Smooth muscle cell of bladder (primary cell): ENCODE measurements at places on chromosomes 4 and X. TPM values are rescaled to one million over a fixed set of nuclear protein-coding genes. Genes with fewer than 3 reads are reported as not detected.

The NEXMIF gene
- total RNA-seq, result under 0.01 and 0.09 TPM in 2 replicates

The GPRASP1 gene
- 4.0 and 8.9 TPM in 2 replicates for total RNA-seq

The SPARCL1 gene
- total RNA-seq, result under 0.01 and 0.18 TPM in 2 replicates

The SLC4A4 gene
- total RNA-seq, result 9.2 and 25.9 TPM in 2 replicates

The ARHGEF9 gene
- total RNA-seq, result 10.4 and 12.5 TPM in 2 replicates

The TRIM75 gene
- not detected in 2 replicates for total RNA-seq

The USP51 gene
- total RNA-seq, result 1.1 and 1.9 TPM in 2 replicates

The SLC9B1 gene
- 0.83 and 1.6 TPM in 2 replicates for total RNA-seq
